ENCODE measurements at places on chromosomes 12 and 14.

DNA sequence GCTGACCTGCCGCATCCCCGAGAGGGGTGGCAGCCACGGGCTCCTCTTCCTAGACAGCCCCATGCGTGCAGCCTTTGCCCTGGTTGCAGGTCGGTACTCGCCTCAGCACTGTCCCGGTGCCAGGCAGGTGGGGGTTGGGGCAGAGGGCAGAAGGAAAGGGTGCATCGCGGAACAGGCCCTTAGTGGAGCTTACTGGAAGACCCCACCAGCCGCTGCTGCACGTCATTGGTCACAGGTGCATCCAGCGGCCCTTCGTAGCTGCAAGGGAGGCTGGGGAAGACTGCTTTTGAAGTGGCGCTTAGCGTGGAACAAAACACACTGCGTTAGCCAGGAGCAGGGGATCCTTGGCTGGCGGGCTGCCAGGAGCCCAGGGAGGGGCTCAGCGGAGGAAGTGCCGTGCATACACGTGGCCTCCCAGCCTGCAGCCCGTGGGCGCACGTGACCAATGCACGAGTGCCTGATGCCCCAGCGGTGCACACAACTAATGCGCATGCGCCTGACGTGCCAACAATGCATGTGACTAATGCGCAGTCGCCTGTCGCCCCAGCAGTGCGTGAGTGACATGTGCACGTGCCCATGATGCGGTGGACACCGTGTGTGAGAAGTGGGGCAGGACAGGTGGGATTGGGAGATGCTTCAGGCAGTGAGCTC, 5.0 kb upstream of the EP400 start:
- no peak for DNase-seq

DNA sequence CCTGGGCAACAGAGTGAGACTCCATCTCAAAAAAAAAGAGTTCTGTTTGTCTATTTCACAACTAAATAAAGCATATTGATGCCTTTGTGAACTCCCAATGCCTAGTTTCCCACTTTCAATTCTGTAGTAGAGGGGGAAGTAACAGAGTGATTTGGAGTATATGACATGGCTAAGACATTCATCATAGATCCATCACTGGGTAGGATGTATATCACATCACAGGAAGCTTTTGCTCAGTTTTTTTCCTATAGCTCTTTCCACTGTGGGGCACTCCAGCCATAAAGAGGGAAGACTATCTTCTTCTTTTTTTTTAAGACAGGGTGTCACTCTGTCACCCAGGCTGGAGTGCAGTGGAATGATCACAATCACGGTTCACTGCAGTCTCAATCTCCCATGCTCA, 154.0 kb upstream of the BCL2L14 start:
- DNase-seq = no peak

DNA sequence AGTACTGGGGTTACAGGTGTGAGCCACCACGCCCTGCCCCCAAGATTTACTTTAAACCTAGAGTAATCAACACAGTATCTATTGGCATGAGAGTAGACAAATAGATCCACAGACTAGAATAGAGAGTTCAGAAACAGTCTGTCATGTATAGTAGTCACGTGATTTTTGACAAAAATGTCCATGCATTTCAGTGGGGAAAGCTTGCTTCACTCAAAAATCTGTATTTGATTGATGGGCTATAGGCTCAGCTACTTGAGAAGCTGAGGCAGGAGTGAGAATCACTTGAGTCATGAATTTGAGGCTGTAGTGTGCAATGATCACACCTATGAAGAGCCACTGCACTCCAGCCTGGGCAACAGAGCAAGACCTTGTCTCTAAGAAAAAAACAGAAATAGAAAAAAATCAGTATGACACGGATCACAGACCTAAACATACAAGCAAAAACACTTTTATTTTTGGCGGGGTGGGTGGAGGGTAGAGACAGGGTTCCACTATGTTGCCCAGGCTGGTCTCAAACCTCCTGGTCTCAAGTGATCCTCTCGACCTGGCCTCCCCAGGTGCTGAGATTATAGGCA, 7.6 kb upstream of the ORAI1 start:
- no peak for DNase-seq

DNA sequence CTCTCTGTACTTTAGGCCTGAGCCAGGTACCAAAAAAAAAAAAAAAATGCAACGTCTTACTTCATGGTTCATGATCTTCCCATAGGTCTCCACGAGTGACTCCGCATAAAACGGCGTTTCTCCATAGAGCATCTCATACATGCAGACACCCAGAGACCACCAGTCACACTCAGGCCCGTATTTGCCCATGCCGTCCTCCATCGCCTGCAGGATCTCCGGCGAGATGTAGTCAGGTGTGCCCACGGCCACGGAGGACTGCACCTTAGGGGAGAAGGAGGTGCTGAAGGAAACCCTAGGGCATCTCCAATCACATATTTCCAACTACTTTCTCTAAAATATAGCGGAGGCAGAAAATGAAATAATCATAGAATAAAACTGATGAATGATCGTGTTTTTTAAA, 61.0 kb downstream of the AMN start:
- no peak for DNase-seq

DNA sequence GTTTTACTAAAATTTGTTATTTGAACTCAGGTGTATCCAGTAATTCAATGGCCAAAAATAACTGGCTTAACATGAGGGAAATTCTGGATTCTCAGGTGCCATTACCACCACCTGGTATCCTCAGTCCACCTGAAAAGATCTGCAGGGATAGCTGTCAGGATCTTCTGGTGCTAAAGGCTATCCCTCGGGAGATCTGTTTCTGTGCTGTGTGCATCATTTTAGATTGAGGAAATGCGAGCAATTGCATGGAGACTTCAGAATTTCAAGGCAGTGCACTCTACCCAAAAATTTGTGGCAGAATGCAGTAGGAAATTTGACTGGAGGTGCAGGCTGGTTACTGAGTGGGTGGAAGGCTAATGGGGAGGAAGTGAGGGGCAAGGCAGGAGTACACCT, 26.4 kb downstream of the ZCCHC8 start:
- no peak for DNase-seq

GRCh38 chr12:22743700-22744099, 118.7 kb downstream of the ETNK1 start:
- DNase-seq = no peak

DNA sequence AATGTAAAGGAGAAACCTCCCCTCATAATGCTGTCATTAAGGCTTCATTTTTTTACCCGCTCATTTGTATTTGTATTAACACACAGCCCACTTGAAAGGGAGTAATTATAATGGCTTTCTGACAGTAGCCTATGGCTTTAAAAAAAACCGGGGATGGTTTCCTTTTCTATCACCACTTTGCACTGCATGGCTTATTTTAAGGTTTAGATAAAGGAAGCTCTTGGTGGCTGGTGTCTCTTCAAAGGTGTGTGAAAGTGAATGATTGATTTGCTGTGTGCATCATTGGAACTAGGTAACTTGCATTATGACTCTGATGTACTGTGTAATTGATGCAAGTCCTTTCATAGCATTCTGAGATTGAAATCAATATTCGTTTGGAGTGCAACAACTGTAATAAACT, 80.7 kb downstream of the NPAS3 start:
- DNase-seq = no peak

DNA sequence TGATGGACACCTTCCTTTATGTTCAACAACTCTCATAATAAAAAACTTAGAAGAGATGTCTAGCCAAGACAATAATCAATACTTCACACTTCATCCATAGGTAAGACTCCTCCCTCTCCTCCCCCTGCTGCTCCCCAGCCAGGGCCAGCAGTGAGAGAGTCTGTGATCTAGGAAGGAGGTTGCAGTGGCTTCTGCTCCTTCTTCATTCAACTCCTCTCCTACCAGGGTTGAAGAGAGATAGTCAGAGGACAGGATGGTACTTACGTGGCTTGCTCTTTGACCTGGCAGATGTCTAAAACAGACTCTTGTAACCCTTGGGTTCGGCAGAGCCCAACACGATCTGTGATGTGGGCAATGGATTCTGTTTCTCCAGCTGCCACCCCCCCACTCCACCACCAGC, 31.0 kb downstream of the DHRS2 start:
- no peak for DNase-seq

DNA sequence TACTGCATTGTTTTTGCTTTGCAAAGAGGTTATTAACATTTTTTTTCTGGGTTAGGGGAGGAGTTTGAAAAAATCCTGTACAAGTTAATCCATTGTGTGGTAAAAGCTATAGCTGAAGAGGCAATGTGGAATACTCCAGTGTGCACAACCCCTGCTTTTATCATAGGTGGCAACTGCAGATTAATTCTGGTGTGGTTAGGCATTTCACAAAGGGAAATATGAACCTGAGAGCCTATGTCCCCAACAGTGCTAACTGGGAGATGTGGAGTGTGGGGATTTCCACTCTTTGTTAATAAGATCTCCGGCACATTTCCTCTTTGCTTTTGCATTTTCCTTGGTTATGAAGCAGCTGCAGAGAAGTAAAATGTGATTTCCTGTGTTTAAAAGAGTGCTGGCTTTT, 33.6 kb downstream of the PRORP start:
- no peak for DNase-seq

DNA sequence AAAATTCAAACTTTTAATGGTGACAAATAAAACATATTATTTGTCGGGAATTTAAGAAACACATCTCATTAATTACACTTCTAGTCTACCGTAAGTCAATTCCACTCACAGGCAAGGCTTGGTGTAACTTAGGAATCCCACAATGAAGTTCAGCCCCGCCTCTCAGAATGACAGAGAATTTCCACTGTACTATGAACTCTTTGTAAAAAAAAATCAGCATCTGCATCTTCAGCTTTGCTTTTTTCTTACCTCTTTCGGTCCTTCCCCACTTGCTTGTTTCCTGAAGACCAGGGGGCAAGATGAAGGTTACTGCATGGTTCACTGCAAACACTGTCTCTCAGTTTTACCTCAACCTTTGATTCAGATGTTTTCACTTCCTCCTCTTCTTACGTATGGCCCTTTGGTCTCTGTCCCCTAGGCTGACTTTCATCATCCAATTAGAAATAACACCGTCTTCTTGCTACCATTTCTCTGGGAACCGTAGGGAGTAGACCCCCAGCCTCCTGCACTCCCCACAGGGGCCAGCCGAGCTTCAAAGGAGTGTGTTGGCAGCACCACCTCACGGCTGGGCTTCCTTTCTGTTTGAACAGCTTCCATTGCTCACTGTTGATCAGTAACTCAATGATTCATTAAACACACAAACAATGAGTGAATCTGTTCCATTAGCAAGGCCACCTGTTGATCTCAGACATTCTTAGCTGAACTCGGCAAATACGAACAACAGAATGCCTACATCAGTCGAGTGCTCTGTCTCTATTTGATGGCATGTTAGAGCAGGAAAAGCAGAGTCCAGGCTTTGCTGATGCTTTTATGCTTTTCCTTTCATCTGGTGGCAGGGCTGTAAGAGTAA, 343.0 kb downstream of the BMP4 start:
- peak; percentile 57 for DNase-seq

DNA sequence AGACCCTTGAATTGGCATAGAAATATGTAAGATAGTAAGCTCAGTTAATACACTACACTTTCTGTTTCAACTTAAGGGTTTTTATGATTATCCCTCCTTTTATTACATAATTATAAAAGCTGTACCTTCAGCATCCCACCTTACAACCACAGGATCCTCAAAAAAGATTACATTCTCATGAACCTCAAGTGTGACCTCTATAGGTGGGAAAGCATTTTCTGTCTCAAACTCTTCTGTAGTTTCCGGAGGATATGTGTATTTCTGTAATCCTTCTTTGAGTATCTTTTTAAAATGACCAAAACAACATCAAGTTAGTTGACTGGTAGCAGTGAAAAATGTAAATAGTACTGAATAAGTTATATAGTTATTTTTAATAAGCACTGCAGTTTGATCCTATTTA, 75.9 kb downstream of the DNAI7 start:
- no peak for DNase-seq

GRCh38 chr12:114912811-114913210, 228.8 kb upstream of the TBX3 start:
- DNase-seq = no peak

DNA sequence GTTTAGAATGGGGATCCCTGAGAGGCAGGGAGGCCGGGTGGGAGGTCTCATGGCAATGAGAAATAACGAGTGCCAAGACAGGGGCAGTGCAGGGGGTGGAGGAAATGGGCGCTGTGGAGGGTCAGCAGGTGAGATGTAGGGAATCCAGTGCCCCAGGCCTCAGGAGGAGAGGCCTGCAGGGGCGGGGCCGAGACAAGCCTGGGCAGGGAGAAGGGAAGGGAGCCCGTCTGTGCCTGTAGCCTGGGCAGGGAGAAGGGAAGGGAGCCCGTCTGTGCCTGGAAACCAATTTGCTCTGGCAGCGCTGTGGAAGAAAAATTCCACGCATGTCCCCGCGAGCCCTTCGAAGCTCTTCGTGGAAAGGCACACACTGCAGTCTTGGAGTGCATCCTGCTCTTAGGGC, 10.6 kb upstream of the NCOR2 start:
- DNase-seq = no peak

DNA sequence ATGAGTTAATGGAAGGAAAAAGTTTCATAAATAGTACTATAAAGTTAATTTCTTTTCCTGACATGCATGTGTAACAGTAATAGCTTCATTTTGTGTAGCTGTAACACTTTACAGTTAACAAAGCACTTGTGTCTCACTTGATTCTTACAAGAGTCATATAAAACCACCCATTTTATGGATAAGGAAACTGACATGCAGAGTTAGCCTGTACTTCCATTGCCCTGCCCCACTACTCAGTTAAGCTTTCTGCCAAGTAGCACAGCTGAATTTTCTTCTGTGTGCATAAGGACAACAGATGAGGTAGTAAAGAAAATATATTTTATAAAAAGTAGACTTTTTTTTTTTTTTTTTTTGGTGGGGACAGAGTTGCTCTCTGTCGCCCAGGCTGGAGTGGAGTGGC, 32.2 kb downstream of the ANO6 start:
- no peak for DNase-seq

GRCh38 chr14:94081386-94081820, 293 bp downstream of the IFI27L1 start:
- DNase-seq = no peak

- no peak for DNase-seq
Measured at GRCh38 chr12:53808023-53808705, 56.4 kb upstream of the CISTR start.

- no peak for DNase-seq
Measured at GRCh38 chr12:242496-242895, 20.1 kb downstream of the SLC6A13 start.

DNA sequence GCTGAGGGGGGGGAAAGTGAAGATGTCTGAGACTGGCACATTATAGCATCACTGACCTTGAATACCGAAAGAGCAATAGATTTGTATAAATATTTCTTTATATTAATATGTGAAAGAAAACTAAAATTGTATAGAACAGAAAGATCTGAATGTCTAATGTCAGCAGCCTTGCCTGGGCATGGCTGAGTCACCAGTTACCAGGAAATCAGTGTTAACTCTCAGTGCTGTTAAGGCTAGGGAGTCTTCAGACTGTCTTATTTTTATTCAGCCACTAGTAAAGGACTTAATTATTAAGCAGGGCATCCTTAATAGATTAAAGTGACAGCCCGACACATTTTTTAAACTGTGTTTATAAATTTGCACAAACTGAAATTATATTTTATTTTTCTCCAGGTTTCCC, 122.9 kb upstream of the AEBP2 start:
- no peak for DNase-seq

DNA sequence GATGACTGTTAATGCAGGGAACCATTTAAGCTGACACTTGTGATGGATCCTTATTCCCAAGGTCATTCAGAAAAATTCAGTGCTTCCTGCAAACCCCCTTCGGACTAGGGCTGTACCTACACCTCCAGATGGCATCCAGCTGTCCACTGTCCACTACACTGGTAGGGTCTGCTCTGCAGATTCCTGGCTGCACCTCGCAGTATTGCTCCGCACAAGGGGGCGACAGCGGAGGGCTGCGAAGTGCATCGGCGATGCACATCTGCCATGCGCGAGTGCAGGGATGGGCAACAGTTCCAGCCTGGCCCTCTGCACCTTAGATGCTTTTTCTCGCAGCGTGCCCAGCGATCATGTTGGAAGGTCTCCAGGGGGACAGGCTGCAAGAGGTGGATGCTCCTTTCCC, 55.5 kb downstream of the KCNA5 start:
- no peak for DNase-seq
